Bladder microvascular endothelial cell (primary cell): ENCODE measurements at places on chromosomes 7 and 10. TPM values are rescaled to one million over a fixed set of nuclear protein-coding genes. Genes with fewer than 3 reads are reported as not detected.

ZNF282 gene
- total RNA-seq, result 22.3 and 45.0 TPM in 2 replicates

ZNF485 gene
- 0.49 and 1.4 TPM in 2 replicates for total RNA-seq

STEAP1B gene
- 11.4 and 25.3 TPM in 2 replicates for total RNA-seq

ATE1 gene
- total RNA-seq, result 22.2 and 36.3 TPM in 2 replicates

NFE2L3 gene
- 14.1 and 70.6 TPM in 2 replicates for total RNA-seq

LRRTM3 gene
- total RNA-seq, result not detected in 2 replicates

NPC1L1 gene
- total RNA-seq, result under 0.01 TPM in 1 of 2 replicates, not detected in the other

BAZ1B gene
- 33.5 and 59.8 TPM in 2 replicates for total RNA-seq

ZPBP gene
- not detected in 2 replicates for total RNA-seq

STAMBPL1 gene
- 1.0 and 1.3 TPM in 2 replicates for total RNA-seq

COL26A1 gene
- total RNA-seq, result 0.13 TPM in 1 of 2 replicates, not detected in the other

ZNF804B gene
- not detected in 2 replicates for total RNA-seq

CTBP2 gene
- 84.2 and 160 TPM in 2 replicates for total RNA-seq

FKBP9 gene
- 142 and 161 TPM in 2 replicates for total RNA-seq

SPDYE6 gene
- 0.06 TPM in 1 of 2 replicates, not detected in the other for total RNA-seq
